ENCODE measurements at places on chromosomes 12 and 14. TPM values are rescaled to one million over a fixed set of nuclear protein-coding genes. Genes with fewer than 3 reads are reported as not detected.

The DIO2 gene
- not detected for total RNA-seq

The SSPN gene
- total RNA-seq, result not detected

The NEUROD4 gene
- not detected for total RNA-seq

- DNase-seq, result no peak
- no peaks in the 10 kb centered on the region for H3K27me3 ChIP-seq
- peak within 1 kb of the TSS; percentile 88 for H3K4me3 ChIP-seq
- H3K27ac ChIP-seq, result peak within 1 kb of the TSS; percentile 57
- peaks cover 5% of the 10 kb centered on the region for H3K36me3 ChIP-seq
Observed at GRCh38 chr14:104794993-104795780, at the start of gene AKT1. Gene AKT1, minus strand, starts transcription at chr14:104795748. Its CDS starts 3,105 bp downstream, at chr14:104792643.

DNA sequence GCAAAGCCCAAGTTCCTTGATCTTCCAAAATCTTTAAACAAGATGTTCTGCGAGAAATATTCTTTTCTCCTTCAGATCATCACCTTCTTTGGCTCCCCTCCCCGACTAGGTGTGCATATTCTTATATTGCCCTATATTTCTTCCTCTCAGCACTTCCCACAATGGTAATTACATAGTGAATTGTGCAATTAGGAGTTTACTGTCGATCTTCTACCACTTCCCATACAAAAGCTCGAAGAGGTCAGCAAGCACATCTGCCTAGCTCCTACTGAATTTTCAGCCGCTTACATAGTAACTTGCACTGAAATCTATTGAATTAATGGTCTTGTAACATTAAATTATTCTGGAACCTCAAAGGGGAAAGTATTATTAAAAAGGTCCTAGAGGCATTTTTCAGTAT lies 16.7 kb downstream of the OSBPL8 start:
- no peak overlapping the region for H3K4me3 ChIP-seq
- no peak overlapping the region for H3K27ac ChIP-seq
- H3K4me1 ChIP-seq, result peaks cover 20% of the 10 kb centered on the region
- no peaks in the 10 kb centered on the region for H3K27me3 ChIP-seq

Data from HepG2 (cell line).